BE2C (cell line): ENCODE measurements at places on chromosomes 5 and 9.

DNA sequence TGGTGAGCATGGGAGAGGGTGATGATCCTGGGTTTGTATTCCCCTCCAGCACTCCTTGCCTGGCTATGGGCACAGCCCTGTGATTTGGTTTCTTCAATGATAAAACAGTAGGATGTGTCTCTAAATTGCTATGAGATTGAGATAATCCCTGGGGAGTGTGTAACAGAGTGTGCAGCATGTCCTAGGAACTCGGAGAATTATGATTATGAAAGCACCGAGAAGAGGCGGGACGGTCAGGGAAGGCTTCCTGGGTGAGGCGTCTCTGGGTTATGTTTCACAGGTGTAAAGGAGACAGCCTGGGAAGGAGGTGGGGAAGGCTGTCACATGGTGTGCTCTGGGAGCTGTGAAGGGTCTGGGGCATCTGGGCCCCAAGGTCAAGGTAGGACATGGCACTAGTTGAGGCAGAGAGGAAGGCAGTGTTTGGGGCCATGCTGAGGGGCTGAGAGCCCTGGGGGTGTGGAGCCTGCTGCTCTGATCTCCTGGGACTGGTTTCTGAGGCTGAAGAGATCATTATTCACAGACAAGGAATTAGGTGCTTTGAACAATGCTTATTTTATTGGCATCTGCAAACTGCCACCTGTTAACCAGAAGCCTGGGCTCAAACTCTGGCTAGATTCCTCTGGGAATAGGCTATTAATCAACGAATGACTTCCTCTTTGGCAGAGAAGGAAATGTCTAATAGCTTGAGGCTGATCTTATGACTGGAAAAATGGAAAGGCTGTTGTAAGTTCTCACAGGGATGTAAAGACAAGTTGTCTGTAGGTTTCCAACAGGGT is 73.8 kb upstream of the IL12B start:
- DNase-seq = no peak

- DNase-seq = peak; percentile 47
Observed at GRCh38 chr9:136051837-136052471, 43.1 kb downstream of the NACC2 start.

DNA sequence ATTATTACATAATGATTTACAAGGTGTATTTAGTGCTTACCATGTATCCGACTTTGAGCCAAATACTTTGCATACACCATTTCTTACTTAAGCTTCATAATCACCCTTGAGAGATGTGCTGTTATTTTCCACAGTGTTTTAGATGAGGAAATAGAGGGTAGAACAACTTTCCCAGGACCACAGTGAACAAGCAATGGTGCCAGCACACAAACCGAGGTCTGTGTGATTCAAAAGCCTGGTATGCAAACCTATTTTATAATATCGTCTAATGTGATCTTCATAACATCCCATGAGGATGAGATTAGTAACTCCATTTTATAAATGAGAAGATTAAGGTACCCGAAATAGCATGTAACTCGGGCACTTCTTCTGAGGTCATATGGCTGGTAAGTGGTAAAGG is 294.7 kb downstream of the NSG2 start:
- DNase-seq = no peak

- no peak for DNase-seq
Observed at GRCh38 chr5:112956606-112957005, 20.0 kb upstream of the DCP2 start.

DNA sequence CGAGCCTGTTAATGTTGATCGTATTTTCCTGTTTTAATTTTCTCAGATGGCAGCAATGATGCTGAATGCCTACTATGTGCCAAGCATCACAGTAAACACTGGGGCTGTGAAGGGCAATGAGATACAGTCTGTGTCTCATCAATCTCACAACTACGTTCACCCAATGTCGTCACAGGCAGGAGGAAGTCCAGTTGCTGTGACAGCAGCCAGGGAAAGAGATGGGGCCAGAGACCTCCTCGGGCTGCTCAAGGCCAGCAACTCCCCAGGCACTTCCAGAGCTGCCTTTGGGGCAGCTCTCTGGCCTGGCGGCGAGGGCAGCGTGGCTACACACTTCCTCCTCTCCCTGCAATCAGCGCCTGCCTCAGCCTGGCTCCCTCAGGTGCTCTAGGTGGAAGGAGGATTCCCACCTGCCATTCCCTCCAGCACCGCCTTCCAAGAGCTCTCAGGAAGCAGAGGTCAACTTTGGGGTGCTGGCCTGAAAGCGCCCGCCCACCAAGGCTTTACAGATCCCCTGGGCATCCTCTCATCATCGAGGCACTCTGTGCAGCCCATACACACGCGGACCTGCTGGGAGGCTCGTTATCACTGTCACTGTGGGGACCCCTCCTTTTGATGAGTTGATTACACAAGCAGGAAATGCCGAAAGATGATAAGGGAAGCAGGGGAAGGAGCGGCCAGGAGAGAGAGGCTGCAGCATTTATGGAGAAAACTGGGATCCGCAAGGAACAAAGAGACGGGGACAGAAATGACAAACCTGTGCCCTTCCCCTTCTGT is 159.2 kb downstream of the ZDHHC21 start:
- no peak for DNase-seq
